OCI-LY7 (cell line): ENCODE measurements at places on chromosomes 5 and 9. TPM values are rescaled to one million over a fixed set of nuclear protein-coding genes. Genes with fewer than 3 reads are reported as not detected.

- no peak for DNase-seq
Measured at GRCh38 chr9:121494192-121494591, 5.5 kb downstream of the GGTA1 start.

DNA sequence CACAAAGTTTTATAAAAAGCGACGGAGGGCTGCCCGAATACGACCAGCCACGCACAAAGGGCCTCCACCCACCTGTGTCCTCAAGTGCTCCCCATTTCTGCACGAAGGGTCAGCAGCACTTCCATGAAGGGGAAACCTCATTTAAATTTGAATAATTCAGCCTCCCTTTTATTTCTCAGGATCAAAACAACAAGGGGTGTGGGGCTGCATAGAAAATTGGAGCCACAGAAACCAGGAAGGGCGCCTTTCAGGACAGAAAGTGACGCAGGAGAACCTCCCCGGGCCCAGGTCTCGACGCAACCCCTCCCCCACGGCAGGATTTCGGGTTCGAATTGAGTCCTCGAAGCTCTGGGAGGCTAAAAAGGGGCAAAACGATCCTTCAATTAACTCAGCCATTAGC lies 2.1 kb downstream of the NRARP start:
- DNase-seq: no peak

DNA sequence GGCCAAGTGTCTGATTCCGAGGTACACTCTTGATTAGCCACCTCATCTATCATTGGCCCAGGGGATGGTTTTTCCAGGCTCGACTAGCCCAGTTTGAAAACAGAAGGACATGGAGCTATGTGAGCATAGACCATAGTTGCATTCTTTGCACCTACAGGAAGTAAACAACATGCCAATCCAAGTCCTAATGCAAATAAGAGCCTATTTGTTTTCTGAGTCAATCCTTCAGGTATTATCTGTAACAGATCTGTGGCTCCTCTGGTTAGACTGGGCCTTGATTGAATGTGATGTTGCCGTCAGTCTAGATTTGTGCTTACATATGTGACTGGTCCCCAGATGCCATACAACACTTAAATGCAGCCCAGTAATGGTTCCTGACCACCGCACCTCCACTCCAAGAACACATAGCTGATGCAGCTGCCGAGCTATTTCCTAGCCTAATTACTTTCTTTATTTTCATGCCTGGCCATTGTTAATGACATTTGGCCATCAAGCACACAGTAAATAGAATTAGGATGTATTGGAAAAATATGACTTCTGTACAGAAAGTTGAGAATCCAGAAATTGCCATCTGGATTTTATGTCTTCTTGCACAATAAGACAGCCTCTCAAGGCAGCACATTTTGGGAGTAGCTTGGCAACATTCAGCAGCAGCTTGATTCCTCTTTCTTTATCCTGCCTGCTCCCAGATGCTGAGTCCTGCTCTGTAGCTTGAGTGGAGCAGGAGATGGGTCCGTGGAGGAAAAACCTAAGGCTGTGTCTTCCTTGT lies 29.5 kb upstream of the ARHGAP26 start:
- no peak for DNase-seq

GRCh38 chr9:126375386-126375785 lies 48.8 kb downstream of the MVB12B start:
- no peak for DNase-seq

DNA sequence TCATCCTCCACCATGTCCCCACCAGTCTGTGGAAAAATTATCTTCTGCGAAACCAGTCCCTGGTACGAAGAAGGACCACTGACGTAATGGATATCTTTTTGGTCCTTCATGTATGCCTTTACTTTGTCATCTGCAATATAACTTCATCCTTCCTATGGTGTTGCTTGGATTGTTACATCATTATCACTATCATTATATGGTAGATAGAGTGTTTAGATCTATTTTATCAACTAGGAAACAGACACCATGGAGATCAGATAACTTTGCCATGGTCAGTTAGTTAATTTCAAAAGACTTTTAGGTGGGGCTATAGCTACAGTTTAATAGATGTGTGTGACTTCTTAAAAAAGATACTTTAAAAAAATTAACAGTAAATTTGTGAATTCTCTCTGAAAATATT lies 23.8 kb upstream of the CAMLG start:
- no peak for DNase-seq

- no peak for DNase-seq
Measured at GRCh38 chr5:157563929-157564716, 11.5 kb downstream of the ADAM19 start.

DNA sequence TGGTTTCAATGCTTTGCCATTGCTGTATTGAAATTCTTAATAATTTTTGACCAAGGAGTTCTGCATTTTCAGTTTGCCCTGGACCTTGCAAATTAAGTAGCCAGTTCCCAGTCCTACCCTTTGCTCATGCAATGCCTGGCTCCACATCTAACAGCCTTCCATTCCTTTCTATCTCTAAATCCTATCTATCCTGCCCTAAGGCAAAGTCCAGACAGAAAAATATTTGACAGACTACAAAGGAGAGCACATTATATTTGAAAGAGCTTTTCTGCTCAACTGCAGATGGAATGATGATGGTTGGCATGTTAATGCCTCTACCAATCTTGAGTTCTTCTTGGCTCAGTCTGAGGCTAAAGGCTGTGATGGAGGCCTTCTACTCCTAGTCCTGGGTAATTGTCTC lies 15.5 kb downstream of the SLC22A4 start:
- no peak for DNase-seq

GRCh38 chr5:148515460-148515859 lies 131.7 kb downstream of the FBXO38 start:
- no peak for DNase-seq

DNA sequence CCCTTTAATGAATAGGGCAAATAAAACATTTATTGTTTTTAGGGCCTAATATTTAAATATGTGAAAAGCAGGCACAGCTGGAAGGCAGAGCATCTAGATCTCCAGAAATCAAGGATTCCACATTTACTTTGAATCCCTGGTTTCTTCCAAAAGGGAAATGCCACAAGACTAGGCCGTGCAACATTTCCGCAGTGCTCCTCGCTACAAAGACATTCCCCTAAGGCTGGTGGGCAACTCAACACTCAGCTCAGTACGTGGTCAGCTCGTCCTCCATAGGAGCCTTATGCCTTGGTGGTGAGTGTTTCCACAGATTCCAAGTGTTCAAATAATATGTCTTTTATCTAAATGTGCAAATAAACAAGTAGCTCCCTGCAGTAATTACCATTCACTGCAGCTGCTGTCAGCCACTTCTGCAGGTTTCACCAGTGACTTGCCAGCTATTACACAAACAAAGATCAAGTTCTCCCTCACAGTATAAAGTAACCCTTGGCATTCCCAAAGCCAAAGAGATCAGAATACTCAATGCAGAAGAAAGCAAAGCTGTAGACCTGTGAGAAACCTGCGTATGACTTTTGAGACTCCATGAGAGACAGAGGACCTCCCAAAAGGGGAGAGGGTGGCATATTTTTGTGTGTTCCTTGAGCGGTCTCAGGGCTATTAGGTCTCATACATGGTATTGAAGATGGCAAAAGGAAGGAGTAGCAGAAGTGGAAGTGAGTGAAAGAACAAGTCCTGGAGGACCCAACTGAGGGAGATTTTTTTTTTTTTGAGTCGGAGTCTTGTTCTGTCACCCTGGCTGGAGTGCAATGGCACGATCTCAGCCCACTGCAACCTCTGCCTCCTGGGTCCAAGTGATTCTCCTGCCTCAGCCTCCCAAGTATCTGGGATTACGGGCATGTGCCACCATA lies 38.0 kb upstream of the TENT2 start:
- DNase-seq: no peak

DNA sequence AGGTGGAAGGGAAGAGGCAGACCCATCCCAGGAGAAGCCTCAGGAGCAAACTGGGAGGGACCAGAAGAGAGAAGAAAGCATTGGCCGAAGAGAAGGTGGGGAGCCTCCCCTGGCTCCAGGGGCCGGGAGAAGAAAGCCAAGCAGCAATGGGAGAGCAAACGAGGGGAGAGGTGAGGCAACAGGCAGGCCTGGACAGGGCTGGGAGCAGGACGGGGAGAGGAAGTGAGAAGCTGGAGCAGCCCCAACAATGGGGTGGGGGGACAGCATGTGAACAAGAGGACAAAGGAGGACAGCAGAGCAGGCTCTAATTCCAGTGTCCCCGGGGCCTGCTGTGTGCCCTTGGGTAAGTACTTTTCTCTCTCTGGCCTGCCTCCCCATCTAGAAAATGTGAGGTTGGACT lies 115.3 kb downstream of the PSD2 start:
- DNase-seq: no peak

DNA sequence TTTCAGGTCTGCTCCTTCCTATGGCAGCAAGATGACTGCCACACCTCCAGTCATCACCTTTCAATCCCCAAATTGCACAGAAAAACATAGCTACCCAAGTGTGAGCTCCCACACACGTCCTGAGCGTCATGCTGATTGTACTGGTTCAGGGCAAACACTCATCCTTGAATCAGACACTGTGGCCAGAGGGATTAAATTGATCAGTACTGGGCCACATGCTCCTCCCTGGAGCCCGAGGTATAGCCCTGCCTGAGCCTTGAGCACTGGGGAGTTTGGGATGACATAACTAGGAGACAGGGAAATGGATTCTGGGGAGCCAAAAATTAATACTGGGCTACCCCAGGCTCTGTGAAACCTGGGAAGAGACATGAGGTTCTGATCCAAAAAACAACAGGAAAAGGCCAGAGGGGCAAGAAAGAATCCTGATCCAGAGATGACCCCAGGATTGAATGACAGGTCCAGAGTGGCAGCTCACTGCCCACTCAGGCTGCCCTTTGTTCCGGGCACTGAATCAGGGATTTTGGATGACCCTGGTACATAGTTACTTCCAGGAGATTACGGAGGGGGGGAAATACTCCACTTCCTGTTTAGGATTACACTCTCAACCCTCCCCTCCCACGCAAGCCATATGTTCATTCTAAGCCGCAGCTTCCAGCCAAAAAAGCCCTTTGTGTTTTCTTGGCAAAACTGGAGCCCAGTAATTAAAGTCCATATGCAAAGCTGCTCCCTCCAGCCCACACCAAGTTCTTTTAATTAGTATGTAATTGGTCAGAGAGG lies 141.6 kb upstream of the SPRY4 start:
- DNase-seq: no peak

- no peak for DNase-seq
Measured at GRCh38 chr5:91885291-91886265, 502.5 kb upstream of the ARRDC3 start.

- DNase-seq: no peak
Measured at GRCh38 chr9:95753762-95754465, 121.6 kb upstream of the ERCC6L2 start.

Gene CDH9
- not detected in 2 replicates for total RNA-seq

Gene SMIM33
- not detected in 2 replicates for total RNA-seq

Gene SPATA31D4
- total RNA-seq: not detected in 2 replicates

Gene PKD2L2
- total RNA-seq: not detected in 2 replicates

Gene CCL21
- not detected in 2 replicates for total RNA-seq
